Activated T-cell treated with anti-CD3 and anti-CD28 coated beads, Interleukin-2, amount 50 U/mL, for 4 hours (primary cell): ENCODE measurements at places on chromosomes 1 and 21. TPM values are rescaled to one million over a fixed set of nuclear protein-coding genes. Genes with fewer than 3 reads are reported as not detected.
A peak's percentile ranks its signal among the peaks of the same experiment; 100 is the strongest.

FOXO6 gene
- total RNA-seq = 0.22 TPM

GRCh38 chr1:186999506-186999905, 170.8 kb downstream of the PLA2G4A start:
- DNase-seq = no peak

GRCh38 chr21:15437883-15438282, 291.9 kb upstream of the USP25 start:
- DNase-seq = no peak

DNA sequence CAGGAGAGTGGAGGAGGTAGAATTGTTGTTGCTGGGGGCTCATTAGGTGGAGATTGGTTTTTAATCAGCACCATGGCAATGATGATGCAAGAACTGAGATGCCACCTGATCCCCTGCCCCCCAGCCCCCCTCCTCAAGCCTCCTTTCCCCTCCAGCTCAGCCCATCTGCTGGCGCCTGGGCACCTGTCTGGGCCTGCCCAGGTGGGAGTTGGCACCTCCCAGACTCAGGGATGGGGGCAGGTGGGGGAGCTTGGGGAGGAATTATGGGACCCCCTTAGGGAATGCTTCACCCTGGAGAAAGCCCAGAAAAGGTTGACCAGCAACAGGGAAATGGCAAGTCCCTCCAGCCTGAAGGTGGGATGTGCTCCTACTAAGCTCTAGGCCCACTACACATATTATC, 1.5 kb upstream of the NHLH1 start:
- no peak for DNase-seq

DNA sequence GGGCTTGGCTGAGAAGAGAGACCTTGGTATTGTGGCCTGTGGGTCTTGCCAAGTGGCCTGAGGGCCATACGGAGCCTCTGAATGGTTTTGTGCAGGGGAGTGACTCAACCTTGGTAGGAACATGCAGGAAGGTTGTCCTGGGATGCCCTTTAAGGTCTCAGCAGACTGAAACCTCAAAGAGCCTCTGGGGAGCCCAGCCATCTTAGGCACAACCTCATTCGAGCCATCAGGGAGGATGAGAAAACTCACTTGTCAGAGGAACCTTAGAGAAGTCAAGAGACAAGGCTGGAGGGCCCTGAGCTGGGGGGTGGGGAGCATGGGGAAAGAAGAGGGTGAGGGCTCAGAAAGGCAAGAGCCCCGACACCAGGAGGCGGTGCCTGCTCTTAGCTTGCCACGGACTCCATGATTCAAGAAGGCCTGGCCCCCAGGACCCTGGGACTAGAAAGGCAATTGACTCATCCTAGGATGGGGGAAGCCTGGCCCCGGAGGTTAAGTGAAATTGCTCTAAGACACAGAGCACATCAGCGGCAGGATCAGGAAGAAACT, 13.0 kb downstream of the IFI6 start:
- DNase-seq = peak; percentile 20

PPIAL4G gene
- not detected for total RNA-seq

- no peak for DNase-seq
Measured at GRCh38 chr21:39472786-39473185, 21.0 kb downstream of the SH3BGR start.

DNA sequence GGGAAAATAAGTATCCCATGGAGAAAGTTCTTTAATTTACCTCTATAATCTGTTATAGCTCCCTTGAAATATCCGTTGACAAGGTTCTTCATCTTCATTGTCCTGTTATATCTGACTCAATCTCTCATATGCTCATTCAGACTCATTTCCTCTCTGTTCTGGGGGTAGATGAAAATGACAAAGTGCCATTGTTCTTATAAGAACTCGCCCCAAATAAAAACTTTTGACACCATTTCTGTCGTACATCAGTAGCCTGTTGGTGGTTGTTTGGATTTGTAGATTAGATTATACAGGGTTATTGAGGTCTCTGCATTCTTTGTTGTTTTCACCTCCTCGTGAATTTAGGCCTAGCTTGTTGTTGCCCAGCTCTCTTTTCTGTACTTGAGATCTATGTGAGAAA, 55.2 kb upstream of the IPO9 start:
- no peak for DNase-seq

EDN2 gene
- not detected for total RNA-seq

NMNAT2 gene
- total RNA-seq = not detected

SEMA6C gene
- 0.78 TPM for total RNA-seq

DNA sequence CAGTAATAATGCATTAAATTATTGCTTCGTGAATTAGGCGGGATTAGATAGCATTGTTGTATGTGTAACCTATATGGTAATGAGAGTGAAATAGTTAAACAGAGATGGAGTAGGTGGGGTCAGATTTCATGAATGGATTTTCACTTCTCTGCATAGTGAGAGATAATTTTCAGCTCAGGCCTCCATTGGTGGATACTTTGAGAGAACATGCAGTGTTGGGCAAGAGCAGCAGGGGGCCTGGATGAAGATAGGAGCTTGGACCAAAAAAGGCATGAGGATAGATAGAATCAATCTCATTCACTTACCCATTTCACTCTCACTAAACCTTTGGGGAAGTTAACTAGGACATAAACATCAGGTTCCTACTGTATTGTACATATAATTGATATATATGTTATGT, 39.5 kb upstream of the C1orf87 start:
- DNase-seq = no peak

AADACL4 gene
- not detected for total RNA-seq

DNASE2B gene
- not detected for total RNA-seq

- DNase-seq = no peak
Measured at GRCh38 chr1:226708967-226709396, 30.1 kb downstream of the ITPKB start.

- no peak for DNase-seq
Measured at GRCh38 chr1:109777436-109777835, 13.7 kb upstream of the EPS8L3 start.

DNA sequence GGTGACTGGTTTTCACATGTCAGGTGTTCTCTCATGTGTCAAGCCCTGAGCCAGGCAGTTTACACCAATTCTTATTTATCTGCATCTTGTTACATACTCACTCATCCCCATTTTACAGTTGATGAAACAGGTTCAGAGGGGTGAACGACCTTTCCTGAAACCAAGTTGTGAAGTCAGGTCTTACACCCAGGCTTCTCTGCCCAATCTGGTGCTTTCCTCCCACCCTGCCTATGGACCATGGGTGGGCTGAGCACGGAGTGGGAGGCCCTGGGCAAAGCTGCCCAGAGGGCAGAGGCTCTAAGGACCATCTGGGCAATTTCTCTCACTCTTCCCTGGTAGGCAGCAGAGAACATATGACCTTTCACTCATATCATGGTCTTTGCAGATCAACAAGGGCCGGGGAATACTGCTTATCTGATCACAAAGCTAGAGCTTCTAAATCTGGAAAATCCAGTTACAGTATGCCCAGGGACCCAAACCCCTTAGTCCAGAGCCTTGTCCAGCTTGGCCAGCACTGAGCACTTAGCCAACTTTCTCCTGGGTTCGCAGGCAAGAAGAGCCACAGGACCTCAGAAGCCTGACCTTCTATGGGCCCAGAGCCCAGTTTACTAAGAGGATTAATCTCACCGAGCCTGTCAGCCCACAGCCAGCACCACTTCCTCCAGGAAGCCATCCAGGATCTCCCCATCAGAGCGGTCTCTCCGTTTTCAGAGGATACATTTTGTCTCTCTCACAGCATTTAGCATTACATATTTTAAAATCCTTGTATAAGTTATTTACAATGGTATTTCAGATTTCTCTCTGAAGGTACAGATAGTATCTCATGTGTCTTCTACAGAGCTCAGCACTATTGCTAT, 16.0 kb upstream of the TTC39A start:
- no peak for DNase-seq

GJB3 gene
- total RNA-seq = not detected

DNA sequence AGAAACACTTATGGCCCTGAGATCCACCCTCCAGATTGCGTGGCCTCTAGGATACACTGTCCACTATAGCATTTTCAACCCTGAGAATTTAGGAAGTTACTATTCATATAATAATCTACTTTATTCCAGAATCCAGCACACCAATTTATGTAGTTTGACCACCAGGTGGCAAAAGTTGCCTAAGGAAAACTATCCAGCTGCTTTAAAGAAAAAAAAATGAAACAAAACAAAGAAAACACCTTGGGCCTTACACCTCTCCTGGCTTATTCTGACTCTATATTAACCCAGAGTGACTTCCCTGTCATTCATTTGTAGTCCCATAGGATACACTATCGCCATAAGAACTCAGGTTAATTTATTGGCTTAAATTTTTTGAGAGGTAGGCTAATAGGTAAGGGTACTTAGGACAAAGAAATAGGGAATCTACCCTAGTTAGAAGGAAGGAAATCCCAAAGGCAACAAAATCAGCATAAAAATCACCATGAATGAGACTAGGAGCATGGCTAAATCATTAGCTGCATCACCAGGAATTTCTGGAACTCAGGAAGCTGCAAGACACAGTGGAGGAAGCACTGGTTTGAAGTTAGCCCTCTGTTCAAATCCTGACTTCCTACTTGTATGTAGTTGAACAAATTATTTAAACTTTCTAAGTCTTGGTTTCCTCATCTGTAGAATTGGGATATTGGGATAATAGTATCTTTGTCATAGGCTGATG, 107.5 kb downstream of the SPAG17 start:
- no peak for DNase-seq

GRCh38 chr1:57115030-57115614, 149.3 kb upstream of the C8B start:
- no peak for DNase-seq
